ENCODE measurements at places on chromosomes 12 and 14.

DNA sequence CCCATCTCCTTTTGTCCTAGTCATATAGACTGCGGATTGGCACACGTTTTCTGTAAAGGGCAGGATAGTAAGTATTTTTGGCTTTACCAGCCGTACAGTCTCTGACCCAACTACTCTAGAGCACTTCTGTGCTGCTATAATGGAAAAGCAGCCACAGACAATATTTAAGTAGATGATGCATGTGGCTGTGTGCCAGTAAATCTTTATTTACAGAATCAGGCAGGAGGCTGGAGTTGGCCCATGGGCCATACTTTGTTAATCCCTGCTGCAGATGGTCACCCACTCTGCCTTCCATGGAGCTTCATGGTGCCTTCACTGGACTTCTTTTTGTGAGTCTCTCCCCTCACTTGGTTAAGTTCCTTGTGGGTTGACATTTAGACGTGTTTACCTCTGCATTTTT lies 584.5 kb upstream of the TBX3 start:
- DNase-seq, result no peak

- no peak for DNase-seq
These were observed 25.3 kb downstream of the PHLDA1 start for GRCh38 chr12:76006028-76006925.

DNA sequence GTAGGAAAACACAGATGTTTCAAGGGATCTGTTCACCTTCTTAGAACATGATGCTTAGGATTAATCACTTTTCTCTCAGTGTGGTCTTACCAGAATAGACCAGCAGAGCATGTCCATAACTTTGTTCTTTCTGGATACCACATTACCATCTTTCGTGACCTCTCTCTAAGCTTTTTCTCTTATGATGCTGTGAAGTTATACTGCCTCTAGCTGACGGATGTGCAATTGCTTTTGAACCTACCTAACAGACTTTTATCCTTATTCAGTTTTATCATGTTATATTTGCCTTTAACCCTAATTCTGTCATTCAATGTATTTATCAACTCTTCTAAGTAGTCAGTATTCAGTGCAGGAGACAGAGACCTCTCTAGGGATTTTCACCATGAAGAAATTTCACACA lies 246.7 kb downstream of the DACT1 start:
- DNase-seq, result no peak

DNA sequence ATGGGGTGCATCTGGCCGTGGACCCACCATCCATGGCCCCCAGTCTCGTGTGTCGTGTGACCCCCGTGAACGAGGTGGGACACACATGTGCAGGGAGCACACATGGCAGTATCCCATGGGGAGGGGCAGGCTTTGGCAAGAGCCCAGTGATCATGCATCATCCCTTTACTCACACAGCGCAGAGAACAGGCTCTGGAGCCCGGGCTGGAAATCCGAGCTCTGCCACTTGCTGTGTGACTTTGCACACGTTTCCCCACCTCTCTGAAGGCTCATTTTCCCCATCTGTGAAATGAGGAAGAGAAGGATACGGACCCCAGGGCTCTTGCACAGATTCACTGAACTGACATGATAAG lies 119.9 kb downstream of the PHETA1 start:
- DNase-seq, result no peak

- no peak for DNase-seq
These were observed 295.2 kb upstream of the SRRM4 start for GRCh38 chr12:118685983-118686607.

GRCh38 chr12:116040402-116040801 lies 237.1 kb downstream of the MED13L start:
- DNase-seq, result no peak

GRCh38 chr14:64467566-64467965 lies 2.3 kb downstream of the AKAP5 start:
- DNase-seq, result no peak

DNA sequence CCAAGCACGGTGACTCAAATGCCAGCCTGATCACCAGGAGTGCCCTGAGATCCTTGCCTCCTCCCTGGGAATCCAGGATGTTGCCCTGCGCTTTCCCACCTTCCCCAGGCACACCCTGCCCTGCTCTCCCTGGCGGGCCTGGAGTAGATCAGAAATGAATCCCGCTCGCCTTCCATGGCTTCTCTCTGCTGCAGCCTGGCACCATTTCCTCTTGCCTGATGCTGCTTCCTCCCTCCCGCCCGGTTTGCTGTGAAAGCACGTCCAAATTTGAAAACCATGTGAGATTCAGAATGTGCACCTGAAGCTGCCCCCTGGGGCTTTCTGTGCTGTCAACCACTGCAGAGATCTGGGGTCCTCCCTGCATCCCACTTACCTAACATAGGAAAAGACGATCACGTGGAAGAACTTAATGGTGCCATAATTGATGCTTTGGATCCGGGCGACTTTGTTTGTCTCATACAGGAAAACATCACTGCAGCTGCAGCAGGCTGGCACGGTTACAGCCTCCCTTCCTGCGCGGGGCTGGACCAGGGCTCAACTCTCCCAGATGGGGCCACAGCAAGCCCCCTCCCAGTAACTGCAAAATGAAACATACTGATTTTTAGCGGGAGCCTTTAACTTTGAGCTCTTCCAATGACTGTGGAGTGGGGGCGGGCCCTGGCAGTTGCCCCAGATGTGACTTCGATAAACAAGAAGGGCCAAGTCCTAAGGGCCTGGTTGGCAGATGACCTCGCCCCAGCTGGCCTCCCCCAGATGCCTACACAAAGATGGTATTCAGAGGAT lies 24.9 kb upstream of the C12orf76 start:
- DNase-seq, result no peak

Measured in cortex of kidney (tissue), 1 donor.